ENCODE measurements at places on chromosomes 12 and 14. TPM values are rescaled to one million over a fixed set of nuclear protein-coding genes. Genes with fewer than 3 reads are reported as not detected.

The CPNE8 gene
- 7.2 TPM for polyA plus RNA-seq

The GLIPR1L1 gene
- not detected for polyA plus RNA-seq

The SYNDIG1L gene
- polyA plus RNA-seq: not detected

The PTPN21 gene
- polyA plus RNA-seq: 66.5 TPM

The MUCL1 gene
- polyA plus RNA-seq: not detected

The KLRC3 gene
- not detected for polyA plus RNA-seq

The LRFN5 gene
- polyA plus RNA-seq: 8.4 TPM

The PLA2G1B gene
- not detected for polyA plus RNA-seq

The VRTN gene
- not detected for polyA plus RNA-seq

The PPP1R36 gene
- not detected for polyA plus RNA-seq

The TDG gene
- 27.9 TPM for polyA plus RNA-seq

The OR10AD1 gene
- polyA plus RNA-seq: not detected

The EIF2S3B gene
- polyA plus RNA-seq: 0.71 TPM

The SALL2 gene
- polyA plus RNA-seq: 11.9 TPM

DNA sequence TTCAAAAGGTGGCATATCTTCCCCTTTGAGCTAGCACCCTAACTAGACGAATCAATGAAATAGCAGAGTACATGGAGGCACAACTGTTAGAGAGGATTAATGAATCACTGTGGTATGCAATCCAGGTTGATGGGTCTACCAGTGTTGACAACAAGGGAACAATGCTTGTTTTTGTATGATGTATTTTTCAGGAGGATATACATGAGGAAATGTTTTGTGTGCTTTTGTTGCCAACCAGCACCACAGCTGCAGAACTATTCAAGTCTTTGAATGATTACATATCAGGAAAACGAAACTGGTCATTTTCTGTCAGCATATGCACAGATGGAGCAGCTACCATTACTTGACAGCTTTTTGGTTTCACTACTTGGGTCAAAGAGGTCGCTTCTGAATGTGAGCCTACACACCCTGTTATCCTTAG lies 142.6 kb downstream of the GPHN start:
- DNase-seq: no peak

- DNase-seq: no peak
Observed at GRCh38 chr12:3720772-3721171, 32.1 kb downstream of the CRACR2A start.

GRCh38 chr14:72692696-72693095 lies 201.2 kb downstream of the DPF3 start:
- DNase-seq: no peak

DNA sequence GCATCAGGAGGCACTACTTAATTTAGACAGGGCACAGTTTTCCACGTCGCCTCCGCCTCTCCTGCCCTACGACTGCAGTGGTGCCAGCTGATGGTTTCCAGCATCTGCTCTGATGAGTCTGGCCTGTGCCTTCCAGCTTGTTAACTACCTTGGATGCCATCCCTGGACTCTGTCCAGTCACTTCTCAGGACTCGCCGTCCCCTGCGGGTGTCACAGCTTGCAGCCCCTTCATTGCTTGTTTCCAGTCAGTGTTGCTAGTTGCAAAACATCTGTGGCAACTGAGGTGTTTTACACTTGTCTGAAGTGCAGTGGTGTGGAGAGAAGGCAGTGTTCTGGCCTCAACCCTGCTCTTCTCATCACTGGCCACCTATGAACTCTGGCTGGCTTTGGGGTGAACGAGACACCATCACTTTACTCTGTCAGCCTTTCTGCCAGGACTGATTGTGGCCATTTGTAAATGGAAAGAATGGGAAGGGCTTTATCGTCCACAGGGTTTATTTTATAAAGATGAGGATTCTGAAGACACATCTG lies 8.3 kb downstream of the ADGRD1 start:
- DNase-seq: peak; percentile 56

GRCh38 chr12:104248444-104248843 lies 32.9 kb downstream of the TXNRD1 start:
- DNase-seq: no peak

- DNase-seq: no peak
Observed at GRCh38 chr14:87952307-87953094, 40.5 kb downstream of the GALC start.

GRCh38 chr14:105745433-105746123 lies 219.2 kb downstream of the TMEM121 start:
- no peak for DNase-seq

DNA sequence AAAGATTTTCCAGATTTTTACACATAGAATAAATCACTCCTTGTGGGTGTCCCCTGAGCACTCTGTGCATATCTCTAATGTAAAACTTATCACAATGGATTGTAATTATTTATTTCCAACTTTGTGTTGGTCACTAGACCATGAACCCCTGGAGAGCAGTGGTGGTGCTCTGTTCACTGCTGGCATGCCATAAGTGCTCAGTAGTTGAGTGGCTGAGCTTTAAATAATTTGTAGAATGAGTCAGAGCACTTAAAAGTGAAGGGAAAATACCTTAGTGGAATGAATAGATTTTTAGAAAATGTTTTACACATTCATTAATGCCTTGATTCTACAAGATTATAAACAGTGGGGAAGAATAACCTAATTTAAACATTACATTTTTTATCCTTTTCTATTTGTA lies 6.3 kb downstream of the MGAT4C start:
- DNase-seq: no peak

- DNase-seq: no peak
Observed at GRCh38 chr12:125240717-125241116, 175.5 kb downstream of the AACS start.

GRCh38 chr12:75656648-75657047 lies 145.2 kb upstream of the KRR1 start:
- DNase-seq: no peak

GRCh38 chr12:52342781-52343490 lies 21.7 kb upstream of the KRT83 start:
- DNase-seq: no peak

DNA sequence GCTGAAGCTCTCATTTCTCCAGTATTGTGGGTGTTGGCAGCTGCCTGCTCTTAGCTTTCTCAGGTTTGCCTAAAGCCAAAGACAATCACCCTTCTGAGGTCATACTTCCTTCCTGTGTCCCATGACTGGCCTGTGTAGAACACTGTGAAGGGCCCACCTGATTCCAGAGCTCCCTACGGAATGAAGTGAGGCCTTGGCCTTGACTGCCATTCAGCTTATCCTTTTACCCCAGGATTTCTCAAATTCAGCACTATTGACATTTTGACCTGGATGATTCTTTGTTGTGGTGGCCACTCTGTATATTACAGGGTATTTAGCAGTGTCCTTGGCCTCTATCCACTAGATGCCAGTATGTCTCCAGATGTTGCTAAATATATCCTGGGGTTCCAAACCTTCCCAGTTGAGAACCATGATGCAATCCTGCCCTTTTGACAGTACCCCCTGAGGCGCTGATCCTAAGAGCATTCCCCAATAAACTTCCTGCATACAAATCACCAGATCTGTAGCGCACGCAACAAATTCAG lies 112.3 kb upstream of the KRR1 start:
- no peak for DNase-seq

- DNase-seq: no peak
Observed at GRCh38 chr12:51760231-51760630, 88.3 kb downstream of the FIGNL2 start.

GRCh38 chr12:107318806-107319532 lies 225.6 kb upstream of the CRY1 start:
- peak; percentile 31 for DNase-seq

DNA sequence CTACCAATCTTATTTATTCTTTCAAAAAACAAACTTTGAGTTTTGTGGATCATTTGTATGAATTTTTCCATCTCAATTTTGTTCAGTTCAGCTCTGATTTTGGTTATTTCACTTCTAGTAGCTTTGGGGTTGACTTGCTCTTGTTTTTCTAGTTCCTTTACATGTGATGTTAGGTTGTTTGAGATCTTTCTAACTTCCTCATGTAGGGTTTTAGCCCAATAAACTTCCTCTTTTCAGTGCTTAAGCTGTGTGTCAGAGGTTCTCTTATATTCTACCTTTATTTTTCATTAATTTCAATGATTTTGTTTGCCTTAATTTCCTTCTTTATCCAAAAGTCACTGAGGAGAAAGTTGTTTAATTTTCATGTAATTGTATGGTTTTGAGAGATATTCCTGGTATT lies 860.4 kb upstream of the FBXO33 start:
- no peak for DNase-seq

- peak; percentile 68 for DNase-seq
Observed at GRCh38 chr12:70365648-70366518, at the start of gene KCNMB4. Gene KCNMB4 (plus strand): TSS chr12:70366290. CDS start chr12:70366735, 445 bp downstream.

DNA sequence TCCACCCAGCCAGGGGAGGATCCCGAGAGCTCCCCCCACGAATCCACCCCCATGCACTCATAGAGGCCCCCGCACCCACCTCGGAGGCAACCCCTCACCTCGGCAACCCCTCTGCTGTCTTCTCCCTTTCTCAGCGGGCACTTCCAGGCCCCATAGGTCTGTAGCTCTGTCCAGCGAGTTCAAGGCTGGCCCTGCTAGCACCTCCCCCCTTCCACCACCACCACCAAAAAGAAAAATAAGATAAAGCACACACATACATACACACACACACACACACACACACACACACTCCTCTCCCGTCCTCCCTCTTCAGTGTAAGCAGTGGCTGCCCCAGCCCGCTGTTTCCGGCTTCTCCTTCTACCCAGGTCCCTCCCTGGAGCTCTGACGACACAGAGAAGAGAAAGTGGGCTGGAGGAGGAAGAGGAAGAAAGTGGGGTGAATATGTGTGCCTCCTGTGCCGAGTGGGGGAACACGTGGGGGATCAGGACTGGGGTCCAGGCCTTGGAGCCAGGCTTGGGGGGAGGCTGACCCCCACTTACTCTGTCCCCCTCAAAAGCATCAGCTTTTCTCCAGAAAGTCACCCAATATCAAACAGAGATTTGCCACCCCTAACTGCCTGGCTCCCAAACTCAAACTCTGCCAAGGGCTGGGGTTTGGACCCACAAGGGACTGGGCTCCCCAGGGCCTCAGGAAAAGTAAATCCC lies at the start of gene STAT6:
Gene STAT6 (minus strand): TSS at position 332 of the 704 bp plus-strand sequence. CDS start 3,084 bp downstream, outside the sequence.
- DNase-seq: peak; percentile 85

- no peak for DNase-seq
Observed at GRCh38 chr12:49671031-49671765, 36.0 kb downstream of the FMNL3 start.

GRCh38 chr12:122021822-122022392 lies at the start of gene BCL7A:
Gene BCL7A (plus strand): TSS chr12:122021884. CDS start chr12:122022092, 208 bp downstream.
- peak; percentile 85 for DNase-seq

DNA sequence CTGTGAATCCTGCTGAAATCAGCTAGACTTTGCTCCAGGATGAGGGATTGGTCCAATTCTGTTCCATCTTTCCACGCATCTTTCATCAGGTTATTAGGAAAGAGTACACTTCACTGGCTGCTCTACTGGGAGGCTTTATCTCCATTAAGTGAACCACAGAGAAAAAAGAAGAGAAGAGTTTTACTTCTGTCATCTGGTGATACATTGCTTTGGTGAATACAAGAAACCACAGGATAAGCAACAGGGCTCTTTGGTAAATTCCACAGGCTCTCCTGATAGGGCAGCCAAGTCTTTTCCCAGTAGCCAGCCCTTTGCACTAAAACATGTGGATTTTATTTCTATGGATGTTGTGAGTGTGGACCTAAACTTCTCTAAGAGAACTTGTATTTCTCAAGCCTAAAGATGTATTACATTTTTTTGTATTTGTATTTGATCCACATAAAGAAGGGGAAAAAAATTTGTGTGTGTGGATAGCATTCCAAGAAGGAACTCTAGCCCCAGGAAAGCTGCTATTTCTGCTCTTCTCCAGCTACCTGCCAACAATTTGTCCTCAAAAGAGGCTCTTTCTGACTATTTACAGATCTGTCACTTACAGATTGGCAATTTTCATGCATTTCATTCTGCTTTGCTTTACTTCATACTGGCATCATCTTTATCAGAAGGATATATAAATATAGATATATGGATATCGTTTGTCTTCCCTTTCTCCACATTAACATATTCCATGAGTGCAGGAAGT lies 1117.6 kb upstream of the TMEM132C start:
- no peak for DNase-seq

GRCh38 chr14:68522510-68523325 lies 270.1 kb downstream of the ZFP36L1 start:
- no peak for DNase-seq

- DNase-seq: no peak
Observed at GRCh38 chr12:116590561-116590960, 31.4 kb downstream of the MAP1LC3B2 start.

- DNase-seq: no peak
Observed at GRCh38 chr14:33499687-33500086, 451.2 kb downstream of the EGLN3 start.

DNA sequence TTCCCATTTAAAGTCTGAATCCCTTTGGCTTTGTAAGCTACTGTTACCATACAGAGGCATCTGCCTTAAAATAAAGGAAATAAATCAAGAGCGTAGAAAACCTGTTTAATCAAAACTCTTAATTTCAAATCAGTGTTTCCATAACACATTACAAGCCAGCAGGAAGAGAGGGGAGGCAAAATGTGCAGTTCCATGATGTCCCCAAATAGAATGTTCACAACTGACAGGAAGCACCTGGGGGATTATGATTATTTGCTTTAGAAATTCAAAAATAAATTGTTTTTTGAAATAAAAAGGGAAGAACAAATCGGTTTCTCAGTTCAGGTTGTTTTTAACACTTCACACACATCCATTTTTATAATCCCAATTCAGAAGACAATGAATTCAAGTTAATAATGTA lies 21.4 kb downstream of the SOCS2 start:
- no peak for DNase-seq

- DNase-seq: no peak
Observed at GRCh38 chr12:114665411-114666260, 18.3 kb downstream of the TBX3 start.

DNA sequence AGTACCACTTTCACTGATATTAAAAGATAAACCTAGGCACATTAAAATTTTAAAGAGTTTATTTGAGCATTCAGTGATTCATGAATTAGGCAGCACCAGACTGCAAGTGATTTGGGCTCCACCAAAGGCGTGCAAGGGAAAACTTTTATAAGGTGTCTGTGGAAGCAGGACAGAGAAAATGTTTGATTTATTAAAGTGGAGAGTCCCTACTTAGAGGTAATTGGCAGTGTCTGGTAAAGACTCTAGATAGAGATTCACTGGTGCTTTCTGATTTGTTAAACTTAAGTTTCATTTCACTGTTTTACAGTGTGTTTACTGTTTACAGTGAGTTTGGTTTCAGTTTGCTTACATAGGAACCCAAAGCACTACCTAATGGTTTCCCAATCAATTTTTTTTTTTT lies 72.8 kb downstream of the ANKS1B start:
- DNase-seq: no peak

GRCh38 chr12:67786086-67786485 lies 137.5 kb downstream of the DYRK2 start:
- DNase-seq: no peak

- DNase-seq: no peak
Observed at GRCh38 chr14:71739273-71739990, 192.8 kb upstream of the RGS6 start.

Data from hindlimb muscle (tissue), 1 donor.